ENCODE measurements at places on chromosomes 3 and 15. TPM values are rescaled to one million over a fixed set of nuclear protein-coding genes. Genes with fewer than 3 reads are reported as not detected.

STX19 gene
- 0.13 TPM for total RNA-seq

TNNC1 gene
- 0.86 TPM for total RNA-seq

ACTRT3 gene
- total RNA-seq = 2.6 TPM

ADAM10 gene
- 147 TPM for total RNA-seq

CPA3 gene
- total RNA-seq = not detected

WNT7A gene
- 0.06 TPM for total RNA-seq

FOXB1 gene
- total RNA-seq = not detected

SOX14 gene
- total RNA-seq = not detected

RYR3 gene
- total RNA-seq = 0.07 TPM

LRTM1 gene
- not detected for total RNA-seq

TUSC7 gene
- not detected for total RNA-seq

TRIM71 gene
- not detected for total RNA-seq

NDUFB4 gene
- total RNA-seq = 211 TPM

CNBP gene
- total RNA-seq = 350 TPM

KNG1 gene
- total RNA-seq = not detected

CORO2B gene
- 3.6 TPM for total RNA-seq

UTS2B gene
- total RNA-seq = not detected

GOLGA8G gene
- not detected for total RNA-seq

PLXNB1 gene
- 13.5 TPM for total RNA-seq

HYPK gene
- total RNA-seq = 6.3 TPM

DCLK3 gene
- total RNA-seq = not detected

CCDC39 gene
- total RNA-seq = not detected

FBXO40 gene
- not detected for total RNA-seq

RPL35A gene
- total RNA-seq = 916 TPM

ALG1L2 gene
- total RNA-seq = not detected

EPHB3 gene
- 0.21 TPM for total RNA-seq

GAP43 gene
- 0.07 TPM for total RNA-seq

PLA2G4E gene
- total RNA-seq = not detected

LRRN1 gene
- not detected for total RNA-seq

AMIGO3 gene
- total RNA-seq = 0.58 TPM

VILL gene
- total RNA-seq = 0.07 TPM

CPNE9 gene
- 0.29 TPM for total RNA-seq

PARP15 gene
- not detected for total RNA-seq

SGO1 gene
- 13.7 TPM for total RNA-seq

GATM gene
- total RNA-seq = 2.3 TPM

ZBTB47 gene
- total RNA-seq = 5.5 TPM

CELSR3 gene
- total RNA-seq = 4.6 TPM

GOLGA6B gene
- not detected for total RNA-seq

Measured in A549 treated with AZD2906 at 1 μM for 4 hours (cell line).